Right atrium auricular region (tissue), 2 donors: ENCODE measurements at places on chromosomes 3 and 15. TPM values are rescaled to one million over a fixed set of nuclear protein-coding genes. Genes with fewer than 3 reads are reported as not detected.

The GOLGA6D gene
- total RNA-seq = not detected

GRCh38 chr3:143445118-143445517 is 325.5 kb downstream of the CHST2 start:
- no peak for DNase-seq

- no peak for DNase-seq
Measured at GRCh38 chr3:145118303-145118702, 1042.7 kb downstream of the PLOD2 start.

- DNase-seq = peak; percentile 68
Measured at GRCh38 chr15:60804986-60805949, 326.3 kb upstream of the ICE2 start.

DNA sequence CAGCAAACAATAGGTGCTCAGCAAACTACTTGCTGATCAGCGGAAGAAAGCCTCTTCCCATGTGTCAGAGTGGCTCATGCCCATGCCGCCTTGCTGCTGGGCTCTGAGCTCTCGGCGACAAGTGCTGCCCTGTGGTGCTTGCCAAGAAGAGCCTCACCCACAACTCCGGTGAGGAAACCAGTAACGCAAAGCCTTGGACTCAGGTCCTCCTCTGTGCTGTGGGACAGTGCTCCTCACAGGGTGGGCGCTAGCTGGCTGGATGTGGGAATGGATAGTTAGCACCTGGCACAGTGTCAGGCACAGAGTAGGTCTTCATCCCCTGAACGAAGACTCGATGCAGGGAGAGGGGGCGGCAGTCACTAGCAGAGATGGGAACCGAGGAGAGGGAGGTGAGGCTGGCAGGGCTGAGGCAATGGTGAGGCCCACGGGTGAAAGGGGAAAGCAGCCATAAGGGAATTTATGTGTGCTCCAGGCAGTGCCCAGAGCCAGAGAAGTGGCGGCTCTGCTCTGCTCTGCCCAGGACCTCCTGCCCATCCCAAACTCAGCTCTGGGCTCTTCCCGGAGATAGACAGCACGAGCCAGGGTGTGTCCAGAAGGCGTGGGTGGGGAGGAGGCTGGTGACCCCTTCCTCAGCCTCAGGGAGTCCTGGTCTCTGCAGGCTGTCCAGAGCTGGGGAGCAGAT is 55.7 kb downstream of the IQSEC1 start:
- DNase-seq = no peak

GRCh38 chr3:51353691-51354090 is 31.4 kb upstream of the MANF start:
- DNase-seq = no peak

DNA sequence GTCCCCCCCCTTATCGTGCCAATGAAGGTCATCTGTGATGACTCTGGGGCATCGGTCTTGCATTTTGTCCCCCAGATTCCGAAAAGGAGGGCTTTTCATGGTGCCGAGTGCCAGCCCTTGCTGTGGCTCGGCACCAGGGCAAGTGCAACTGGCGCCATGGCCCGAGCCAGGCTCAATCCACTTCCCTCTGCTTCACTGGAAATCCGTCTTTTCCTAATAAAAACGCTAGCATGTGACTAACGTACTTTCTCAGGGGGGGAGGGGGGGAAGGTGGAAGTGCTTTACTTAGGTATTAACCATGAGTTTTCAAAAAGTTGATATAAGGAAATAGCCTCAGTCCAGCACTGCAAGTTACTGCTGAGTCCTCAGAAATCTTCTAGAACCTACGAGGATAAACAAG is 20.5 kb downstream of the TRPM1 start:
- DNase-seq = no peak
